ENCODE measurements at places on chromosomes 4 and X. TPM values are rescaled to one million over a fixed set of nuclear protein-coding genes. Genes with fewer than 3 reads are reported as not detected.

ITIH6 gene
- not detected for total RNA-seq

RAI2 gene
- total RNA-seq: not detected

AVPR2 gene
- not detected for total RNA-seq

DNA sequence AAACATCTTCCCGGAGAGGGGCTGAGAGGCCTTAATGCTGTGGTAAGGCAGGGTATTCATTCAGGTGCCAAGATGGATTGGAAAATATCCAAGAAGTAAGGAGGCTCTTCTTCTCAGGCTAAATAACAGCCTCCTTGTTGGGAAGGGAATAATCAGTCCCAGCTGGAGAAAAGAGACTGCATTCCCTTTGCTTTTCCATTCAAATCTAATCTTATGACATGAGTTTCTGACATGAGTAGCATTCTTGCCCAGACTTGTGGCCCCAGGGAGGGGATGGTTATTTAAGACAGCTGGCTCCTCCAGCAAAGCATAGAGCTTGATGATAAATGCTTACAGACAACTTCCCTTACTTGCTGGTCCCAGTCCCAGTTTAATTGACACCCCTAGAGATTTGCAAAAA, 98.3 kb downstream of the DCLK2 start:
- H3K4me1 ChIP-seq: peaks cover 46% of the 10 kb centered on the region
- peak; percentile 54 for DNase-seq
- H3K27me3 ChIP-seq: no peaks in the 10 kb centered on the region
- H3K4me3 ChIP-seq: no peak overlapping the region

DNA sequence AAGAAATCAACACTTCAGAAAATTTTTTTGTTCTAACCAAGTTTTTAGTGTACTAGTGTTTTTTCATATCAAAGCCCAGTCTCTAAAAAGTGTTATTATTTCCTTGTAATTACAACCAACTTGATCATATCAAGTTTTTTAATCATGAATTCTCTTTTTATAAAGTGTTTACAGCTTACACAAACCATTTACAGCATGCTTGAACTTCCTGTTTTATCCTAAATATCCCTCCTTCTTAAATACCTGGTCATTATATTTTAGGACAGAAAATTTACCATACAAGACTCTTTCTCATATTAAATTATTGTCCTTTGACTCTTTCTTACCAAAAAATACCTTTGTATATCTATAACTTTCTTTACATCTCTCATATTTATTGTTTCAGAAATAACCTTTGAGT, 89.4 kb upstream of the NPY2R start:
- H3K4me3 ChIP-seq: no peak overlapping the region
- no peak for DNase-seq
- no peak overlapping the region for H3K27ac ChIP-seq
- no peaks in the 10 kb centered on the region for H3K36me3 ChIP-seq
- H3K4me1 ChIP-seq: no peaks in the 10 kb centered on the region

- no peak for DNase-seq
- H3K36me3 ChIP-seq: peaks cover 4% of the 10 kb centered on the region
- H3K4me1 ChIP-seq: peaks cover 6% of the 10 kb centered on the region
- no peaks in the 10 kb centered on the region for H3K27me3 ChIP-seq
Measured at GRCh38 chr4:98267498-98267897, 6.3 kb downstream of the RAP1GDS1 start.

DNA sequence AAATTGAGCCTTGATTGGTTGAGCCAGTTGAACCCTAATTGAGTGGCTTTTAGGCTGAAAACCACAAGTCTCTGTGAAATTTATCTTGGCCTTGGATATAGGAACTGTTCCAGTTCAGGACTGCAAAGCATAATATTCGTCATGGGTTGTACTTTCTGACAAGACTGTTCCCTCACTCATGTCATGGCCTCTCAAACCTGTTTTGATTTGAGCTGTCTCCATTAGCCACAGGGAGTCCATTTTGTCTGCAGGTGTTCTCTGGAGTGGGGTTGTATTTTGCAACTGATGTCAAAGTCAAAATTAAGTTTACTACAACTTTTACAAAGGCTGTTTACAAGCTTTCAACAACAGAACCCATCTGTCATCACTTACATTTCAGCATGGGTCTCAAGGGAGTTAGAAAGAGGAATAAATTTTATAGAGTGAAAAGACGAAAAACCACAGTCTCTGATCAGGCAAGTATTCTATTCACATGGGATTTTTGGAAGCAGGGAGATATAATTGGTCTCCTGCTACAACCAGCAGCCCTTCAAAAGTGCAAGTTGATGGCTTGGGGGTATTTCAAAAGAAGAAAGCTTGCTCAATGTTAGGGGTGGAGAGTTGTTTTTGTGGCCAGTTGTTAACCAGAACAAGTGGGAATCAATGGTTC, 1716.3 kb downstream of the C4orf33 start:
- peaks cover 24% of the 10 kb centered on the region for H3K4me1 ChIP-seq
- no peak overlapping the region for H3K4me3 ChIP-seq
- H3K27me3 ChIP-seq: no peaks in the 10 kb centered on the region
- H3K36me3 ChIP-seq: no peaks in the 10 kb centered on the region

- no peaks in the 10 kb centered on the region for H3K36me3 ChIP-seq
- no peak for DNase-seq
- H3K27ac ChIP-seq: no peak overlapping the region
- H3K27me3 ChIP-seq: no peaks in the 10 kb centered on the region
Measured at GRCh38 chr4:95193391-95194224, 355.2 kb downstream of the UNC5C start.

DNA sequence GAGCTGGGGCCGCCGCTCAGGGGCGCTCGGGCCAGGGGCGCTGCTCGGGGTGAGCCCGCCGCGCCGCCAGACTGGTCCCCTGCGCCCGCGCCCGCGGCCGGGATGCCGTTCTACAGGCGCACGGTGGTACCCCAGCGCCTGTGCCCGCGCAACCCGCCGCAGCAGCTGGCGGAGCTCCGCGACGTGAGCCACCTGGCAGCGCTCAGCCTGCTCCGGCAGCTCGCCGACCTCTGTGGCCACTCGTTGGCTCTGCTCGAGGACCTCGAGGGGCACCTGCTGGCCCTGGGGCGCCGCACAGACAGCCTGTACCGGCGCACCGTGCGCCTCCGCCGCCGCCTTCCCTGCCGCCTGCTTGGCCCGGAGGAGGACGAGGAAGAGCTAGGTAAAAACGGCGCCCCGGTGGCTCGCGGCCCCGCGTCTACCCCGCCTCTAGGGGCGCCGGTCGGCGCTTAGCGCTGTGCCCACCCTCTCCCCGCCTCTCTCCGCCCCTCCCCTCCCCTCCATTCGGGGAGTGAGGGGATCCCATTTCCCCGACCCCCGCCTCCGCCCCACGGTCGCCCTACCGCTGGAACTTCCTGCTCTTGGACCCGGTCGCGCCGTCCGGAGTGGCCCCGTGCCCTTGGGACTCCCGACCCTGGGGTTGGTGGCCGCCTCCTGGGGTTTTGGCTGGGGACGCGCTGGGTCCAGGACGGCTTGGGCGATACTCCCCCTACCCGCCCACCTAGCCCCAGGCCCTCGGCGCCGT, 513 bp downstream of the NHSL2 start:
- no peaks in the 10 kb centered on the region for H3K36me3 ChIP-seq
- H3K4me3 ChIP-seq: peak overlapping the region; percentile 35
- H3K27ac ChIP-seq: no peak overlapping the region

- no peaks in the 10 kb centered on the region for H3K4me1 ChIP-seq
- no peak overlapping the region for H3K27ac ChIP-seq
- H3K4me3 ChIP-seq: no peak overlapping the region
- H3K36me3 ChIP-seq: no peaks in the 10 kb centered on the region
- no peaks in the 10 kb centered on the region for H3K27me3 ChIP-seq
Measured at GRCh38 chr4:154368060-154368459, 123.5 kb downstream of the DCHS2 start.

DNA sequence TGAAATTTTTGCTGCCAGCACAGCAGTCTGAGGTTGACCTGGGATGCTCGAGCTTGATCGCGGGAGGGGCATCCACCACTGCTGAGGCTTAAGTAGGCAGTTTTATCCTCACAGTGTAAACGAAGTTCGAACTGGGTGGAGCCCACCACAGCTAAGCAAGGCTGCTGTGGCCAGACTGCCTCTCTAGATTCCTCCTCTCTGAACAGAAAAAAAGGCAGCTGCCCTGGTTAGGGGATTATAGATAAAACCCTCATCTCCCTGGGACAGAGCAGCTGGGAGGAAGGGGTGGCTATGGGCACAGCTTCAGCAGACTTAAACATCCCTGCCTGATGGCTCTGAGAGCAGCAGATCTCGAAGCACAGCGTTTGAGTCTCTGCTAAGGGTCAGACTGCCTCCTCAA, 314.6 kb downstream of the STPG2 start:
- H3K27ac ChIP-seq: no peak overlapping the region
- no peak for DNase-seq
- no peaks in the 10 kb centered on the region for H3K4me1 ChIP-seq
- H3K27me3 ChIP-seq: no peaks in the 10 kb centered on the region
